ENCODE measurements at places on chromosomes 12 and 14.

GRCh38 chr14:71452987-71453386 lies 479.2 kb upstream of the RGS6 start:
- peak; percentile 47 for DNase-seq

GRCh38 chr14:40417777-40418401 lies 985.7 kb upstream of the FBXO33 start:
- peak; percentile 3 for DNase-seq

- DNase-seq, result no peak
Measured at GRCh38 chr12:74790931-74791330, 253.3 kb downstream of the ATXN7L3B start.

GRCh38 chr12:98514982-98515286 lies 456 bp upstream of the TMPO start:
- DNase-seq, result no peak

- peak; percentile 94 for DNase-seq
Measured at GRCh38 chr14:57390037-57390805, at the start of gene NAA30. Gene NAA30 (plus strand): TSS chr14:57390586. CDS start chr14:57390958, 372 bp downstream.

GRCh38 chr12:113133036-113133435 lies 2.5 kb downstream of the RASAL1 start:
- DNase-seq, result no peak

DNA sequence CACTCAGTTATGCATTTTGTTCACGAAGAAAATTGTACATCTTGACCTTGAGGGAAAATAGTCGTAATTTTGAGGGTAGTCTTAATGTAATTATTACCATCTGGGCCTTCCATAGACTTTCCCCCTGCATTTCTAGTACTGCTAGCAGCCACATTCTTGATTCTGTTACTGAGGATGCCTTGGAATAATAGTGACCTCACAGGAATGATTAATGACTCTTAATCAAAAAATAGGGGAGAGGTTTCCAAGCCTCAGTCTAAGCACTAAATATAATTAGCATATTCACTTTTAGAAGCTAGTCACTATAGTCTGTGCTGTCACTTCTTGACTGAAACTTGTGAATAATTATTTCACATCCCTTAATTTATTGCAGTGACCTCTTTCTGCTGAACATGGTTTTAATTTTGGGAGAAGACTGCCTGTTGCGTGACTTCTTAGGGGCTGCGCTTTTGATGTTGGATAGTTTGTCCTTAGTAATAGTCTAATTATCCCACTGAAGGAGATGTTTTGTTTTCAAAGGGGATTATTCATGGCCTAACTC lies 400.5 kb downstream of the ADAMTS20 start:
- peak; percentile 90 for DNase-seq

GRCh38 chr14:103099081-103099732 lies 4.7 kb downstream of the EXOC3L4 start:
- no peak for DNase-seq

DNA sequence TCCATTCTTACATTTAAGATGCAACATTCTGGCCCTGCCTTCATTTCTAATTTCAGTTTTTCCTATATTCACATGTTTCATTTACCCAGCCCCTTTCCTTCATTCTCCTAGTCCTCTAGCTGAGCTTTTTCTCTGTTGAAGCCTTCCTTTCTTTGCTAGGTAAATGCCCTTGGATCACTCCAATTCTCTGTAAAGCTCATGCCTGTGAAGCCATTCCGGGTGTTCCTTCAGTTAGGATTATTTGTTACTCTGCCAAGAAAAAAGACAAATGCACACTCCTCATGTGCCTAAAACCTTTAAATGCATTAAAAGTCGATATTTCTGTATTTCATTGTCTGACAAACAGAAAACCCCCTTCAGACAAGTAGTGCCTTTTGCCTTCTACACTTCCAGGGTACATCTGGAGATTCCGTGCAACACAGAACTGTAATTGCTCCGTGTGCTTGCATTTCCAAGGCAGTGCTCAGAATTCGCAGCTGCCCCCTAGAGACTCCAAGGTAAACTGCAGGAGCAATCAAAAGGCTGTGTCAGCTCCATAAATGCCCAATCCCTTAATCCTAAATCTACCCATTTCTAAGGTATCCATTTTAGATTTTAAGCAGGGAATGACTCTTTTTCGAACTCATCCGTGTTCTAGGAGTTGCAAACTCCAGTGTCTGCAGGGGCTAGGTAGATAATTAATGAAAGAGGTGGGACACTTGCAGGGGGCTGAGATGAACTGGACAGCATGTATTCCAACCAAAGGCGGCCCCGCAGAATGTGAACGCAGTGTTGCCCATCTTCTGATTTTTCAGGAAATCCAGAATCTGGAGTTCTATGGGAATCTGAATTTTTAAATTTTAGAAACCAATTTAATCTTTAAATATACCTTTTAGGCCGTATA lies 320.2 kb downstream of the GRIN2B start:
- DNase-seq, result peak; percentile 67

DNA sequence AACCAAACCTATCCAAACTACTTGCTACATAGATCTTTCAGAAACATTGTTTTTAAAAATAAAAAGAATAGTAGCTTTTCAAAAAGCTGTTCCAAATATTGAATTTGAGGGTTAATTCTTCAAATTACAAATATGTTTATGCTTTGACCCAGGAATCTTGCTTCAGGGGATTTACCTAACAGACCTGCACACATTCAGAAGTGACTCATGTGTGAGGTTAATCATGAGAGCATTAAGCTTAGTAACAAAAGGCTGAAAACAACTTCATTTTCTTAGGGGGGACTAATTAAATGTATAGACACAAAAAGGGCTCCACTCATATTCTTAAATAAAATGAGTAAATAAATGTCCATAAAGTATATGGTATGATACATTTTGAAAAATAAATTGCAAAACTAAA lies 672.4 kb upstream of the FLRT2 start:
- DNase-seq, result no peak

GRCh38 chr14:53979747-53980642 lies 23.4 kb upstream of the BMP4 start:
- DNase-seq, result peak; percentile 82

- DNase-seq, result peak; percentile 76
Measured at GRCh38 chr12:50581226-50582184, 76.7 kb downstream of the DIP2B start.

DNA sequence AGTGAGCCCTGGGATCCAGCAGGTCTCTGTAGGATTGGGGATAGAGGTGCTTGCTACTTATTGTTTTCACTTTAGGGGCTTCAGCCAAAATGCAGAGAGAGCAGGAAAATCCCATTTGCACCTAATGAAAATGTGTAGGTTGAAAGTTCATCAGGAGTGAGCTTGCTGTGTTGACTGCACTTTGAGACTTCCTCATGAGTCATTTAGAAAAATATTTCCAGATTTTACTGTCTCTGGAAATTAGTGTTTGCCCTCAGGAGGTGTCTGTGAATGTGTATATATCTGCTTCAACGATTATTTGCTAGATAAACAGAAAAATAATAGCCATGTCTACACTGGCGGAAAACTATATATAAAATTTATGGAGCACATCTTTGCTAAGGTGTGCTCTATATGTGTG lies 159.3 kb downstream of the CAND1 start:
- no peak for DNase-seq

Measured in fibroblast of mammary gland (primary cell).